Astrocyte (in vitro differentiated cells and primary cell): ENCODE measurements at places on chromosomes 7 and 10. TPM values are rescaled to one million over a fixed set of nuclear protein-coding genes. Genes with fewer than 3 reads are reported as not detected.

GRCh38 chr7:71860572-71860971 lies 551.6 kb downstream of the CALN1 start:
- no peak for DNase-seq

DNA sequence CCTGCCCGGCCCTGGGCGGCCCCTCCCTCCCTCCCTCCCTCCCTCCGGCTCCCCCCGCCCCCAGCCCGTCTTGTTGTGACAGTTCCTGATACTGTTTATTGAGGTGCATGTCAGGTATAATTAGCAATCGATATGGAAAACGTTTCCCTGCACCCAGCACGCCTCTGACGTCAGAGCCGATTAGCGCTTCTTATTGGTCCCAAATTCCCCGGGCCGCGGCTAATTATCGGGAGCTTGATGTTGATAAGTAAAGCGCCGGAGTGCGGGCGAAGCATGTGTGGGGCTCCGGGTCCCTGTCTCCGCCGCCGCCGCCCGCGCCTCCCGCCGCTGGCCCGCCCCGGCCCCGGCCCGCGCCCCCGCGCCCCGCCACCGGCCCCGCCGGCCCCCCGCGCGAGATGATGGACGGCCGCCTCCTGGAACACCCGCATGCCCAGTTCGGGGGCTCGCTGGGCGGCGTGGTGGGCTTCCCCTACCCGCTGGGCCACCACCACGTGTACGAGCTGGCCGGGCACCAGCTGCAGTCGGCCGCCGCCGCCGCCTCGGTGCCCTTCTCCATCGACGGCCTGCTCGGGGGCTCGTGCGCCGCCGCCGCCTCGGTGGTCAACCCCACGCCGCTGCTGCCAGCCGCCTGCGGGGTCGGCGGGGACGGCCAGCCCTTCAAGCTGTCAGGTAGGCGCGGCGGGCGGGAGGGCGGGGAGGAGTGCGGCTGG lies at the start of gene UNCX:
Gene UNCX (plus strand): TSS at position 250 of the 710 bp plus-strand sequence. CDS start 146 bp downstream, at position 396.
- DNase-seq: no peak

DNA sequence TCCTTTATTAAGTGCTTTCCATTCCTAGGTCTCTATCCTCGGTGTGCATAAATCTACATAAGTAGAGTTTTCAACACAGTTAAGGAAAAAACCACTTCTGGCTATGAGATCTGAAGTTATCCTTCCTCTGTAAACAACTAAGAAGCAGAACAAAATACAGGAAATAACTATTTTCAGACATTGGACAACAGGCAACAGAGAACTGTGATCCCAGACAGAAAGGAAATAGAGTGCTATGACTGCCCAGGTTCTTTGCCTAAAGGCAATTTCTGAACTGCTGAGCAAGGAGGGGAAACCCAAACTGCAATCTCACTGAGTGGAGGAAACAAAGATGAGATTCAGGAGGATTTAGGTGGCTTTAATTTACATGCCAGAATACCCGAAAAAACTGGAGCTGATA lies 285.4 kb downstream of the SNX13 start:
- no peak for DNase-seq

- DNase-seq: no peak
Observed at GRCh38 chr10:110150981-110151380, 56.4 kb upstream of the MXI1 start.

DNA sequence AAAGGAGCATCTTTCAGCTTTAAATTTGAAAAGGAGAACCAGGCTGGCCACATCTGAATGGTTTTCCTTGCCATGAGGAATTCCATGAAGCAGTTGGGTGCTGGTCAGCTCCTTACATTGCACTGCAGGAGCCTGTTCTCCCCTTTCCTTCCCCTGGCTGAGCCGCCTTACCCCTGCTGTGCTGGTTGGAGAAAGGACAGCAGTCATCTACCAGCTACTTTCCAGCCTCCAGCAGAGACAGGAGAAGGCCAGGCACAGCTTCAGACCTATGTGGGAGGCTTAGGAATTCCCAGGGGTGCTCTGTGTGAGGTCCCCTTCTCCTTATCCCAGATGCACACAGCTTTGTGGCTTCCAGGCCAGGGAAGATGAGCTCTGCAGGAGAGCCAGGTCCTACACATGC lies 4.7 kb downstream of the C10orf71 start:
- DNase-seq: no peak

- peak; percentile 64 for DNase-seq
Observed at GRCh38 chr7:47846138-47846836, 102.0 kb downstream of the PKD1L1 start.

DNA sequence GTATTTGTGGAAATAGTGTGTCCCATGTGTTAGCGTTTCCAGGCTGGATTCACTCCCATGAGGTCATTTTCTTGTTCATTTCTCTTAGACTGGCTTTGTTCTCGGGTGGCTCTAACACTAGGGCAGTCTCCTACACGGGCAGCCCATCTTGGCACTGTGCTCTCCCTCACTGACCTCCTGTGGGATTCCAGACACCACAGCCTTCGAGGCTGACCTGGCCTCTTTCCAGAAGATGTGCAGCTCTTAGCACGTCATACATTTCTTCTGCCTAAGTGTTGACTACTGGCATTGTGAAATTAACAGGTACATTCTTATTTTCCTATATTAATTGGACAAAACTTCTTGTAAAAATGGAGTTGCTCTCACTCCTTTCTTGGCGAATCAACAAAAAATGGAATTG lies 72.8 kb downstream of the INSYN2A start:
- DNase-seq: peak; percentile 27

DNA sequence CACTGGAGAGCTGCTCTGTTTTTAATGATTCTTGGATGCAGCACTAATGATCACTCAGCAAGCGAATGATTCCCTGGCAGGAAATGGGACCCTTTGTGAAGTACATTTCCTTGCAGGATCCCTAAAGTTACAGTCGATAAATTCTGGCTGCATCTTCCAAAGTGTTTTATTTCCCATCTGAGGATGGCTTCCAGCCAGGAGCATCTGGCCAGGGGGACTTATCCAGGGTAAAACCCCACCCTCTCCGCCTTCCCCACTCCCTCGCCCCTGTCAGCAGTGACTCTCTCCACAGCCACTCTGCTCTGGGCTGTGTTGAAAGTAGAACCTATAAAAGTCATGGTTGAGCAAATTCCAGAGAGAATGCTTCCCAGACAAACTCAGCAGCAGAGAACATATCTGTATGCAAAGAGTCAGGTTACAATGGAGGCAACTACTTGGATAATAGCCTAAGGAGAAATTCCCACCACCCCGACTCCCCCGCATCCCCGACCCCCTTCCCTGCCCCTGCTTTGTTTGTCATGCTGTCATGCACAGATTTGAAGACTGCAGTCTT lies 111.0 kb upstream of the ANLN start:
- peak; percentile 74 for DNase-seq

GRCh38 chr7:129896568-129897382 lies 56.0 kb downstream of the UBE2H start:
- peak; percentile 76 for DNase-seq

- DNase-seq: peak; percentile 50
Observed at GRCh38 chr10:52215745-52216361, 98.2 kb upstream of the DKK1 start.

GRCh38 chr7:11650030-11650429 lies 182.0 kb downstream of the THSD7A start:
- DNase-seq: peak; percentile 13

HSPA12A gene
- total RNA-seq: 7.9 and 11.1 TPM in 2 replicates

DDC gene
- total RNA-seq: not detected in 2 replicates

MBL2 gene
- not detected in 2 replicates for total RNA-seq

PRF1 gene
- 0.14 and 0.16 TPM in 2 replicates for total RNA-seq

FAM237B gene
- total RNA-seq: not detected in 2 replicates

CRYGN gene
- total RNA-seq: not detected in 2 replicates

GHRHR gene
- not detected in 2 replicates for total RNA-seq
